ENCODE measurements at places on chromosomes 5 and 9. TPM values are rescaled to one million over a fixed set of nuclear protein-coding genes. Genes with fewer than 3 reads are reported as not detected.
A peak's percentile ranks its signal among the peaks of the same experiment; 100 is the strongest.

PDCD1LG2 gene
- 10.7 TPM for total RNA-seq

SLC6A3 gene
- total RNA-seq = not detected

NANS gene
- total RNA-seq = 109 TPM

GRCh38 chr5:149162401-149163084 lies 21.2 kb downstream of the ABLIM3 start:
- DNase-seq = peak; percentile 73

- DNase-seq = peak; percentile 45
Measured at GRCh38 chr9:108259917-108260675, 595.7 kb downstream of the ACTL7B start.

MTMR12 gene
- total RNA-seq = 8.7 TPM

SOHLH1 gene
- total RNA-seq = not detected

- DNase-seq = no peak
Measured at GRCh38 chr9:19431361-19432171, 22.8 kb downstream of the ACER2 start.

DNA sequence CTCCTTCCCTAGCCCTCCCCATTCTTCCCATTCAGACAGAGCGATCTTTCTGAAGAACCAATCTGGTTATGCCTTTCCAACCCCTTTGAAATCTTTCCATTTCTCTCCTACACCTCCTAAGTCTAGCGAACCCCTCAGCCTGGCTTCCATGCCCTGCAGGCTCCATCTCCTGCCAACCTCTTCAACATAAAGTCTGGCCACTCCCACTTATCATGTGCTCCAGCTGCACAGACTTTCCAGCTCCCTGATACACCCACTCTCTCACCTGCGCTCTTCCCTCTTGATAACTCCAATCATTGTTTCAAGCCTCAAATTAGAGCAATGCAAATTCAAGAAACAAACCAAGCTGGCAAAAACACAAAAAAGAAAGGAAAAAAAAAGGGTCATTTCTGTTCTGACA lies 3.8 kb upstream of the ORM1 start:
- no peak for DNase-seq

GRK6 gene
- 26.9 TPM for total RNA-seq

DNA sequence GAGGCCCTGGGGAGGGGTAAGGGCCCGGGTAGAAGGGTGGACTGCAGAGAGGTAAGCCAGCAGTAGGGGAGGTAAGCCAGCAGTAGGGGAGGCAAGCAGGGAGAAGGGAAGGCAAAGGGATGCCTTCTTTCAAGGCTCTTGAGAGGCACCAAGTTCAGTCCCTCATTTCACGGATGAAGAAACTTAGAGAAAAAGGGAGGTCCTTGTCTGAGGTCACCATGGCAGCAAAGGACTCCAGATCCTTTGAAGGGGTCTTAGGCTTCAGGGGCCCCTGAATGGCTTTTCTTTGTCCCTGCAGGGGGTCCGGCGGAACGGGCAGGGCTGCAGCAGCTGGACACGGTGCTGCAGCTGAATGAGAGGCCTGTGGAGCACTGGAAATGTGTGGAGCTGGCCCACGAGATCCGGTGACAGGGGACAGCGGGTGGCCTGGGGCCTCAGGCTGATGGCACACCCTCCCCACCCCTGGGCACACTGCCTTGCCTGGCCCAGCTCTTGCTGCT lies 42.6 kb downstream of the RGS3 start:
- no peak for DNase-seq

KCNMB1 gene
- total RNA-seq = not detected

DNA sequence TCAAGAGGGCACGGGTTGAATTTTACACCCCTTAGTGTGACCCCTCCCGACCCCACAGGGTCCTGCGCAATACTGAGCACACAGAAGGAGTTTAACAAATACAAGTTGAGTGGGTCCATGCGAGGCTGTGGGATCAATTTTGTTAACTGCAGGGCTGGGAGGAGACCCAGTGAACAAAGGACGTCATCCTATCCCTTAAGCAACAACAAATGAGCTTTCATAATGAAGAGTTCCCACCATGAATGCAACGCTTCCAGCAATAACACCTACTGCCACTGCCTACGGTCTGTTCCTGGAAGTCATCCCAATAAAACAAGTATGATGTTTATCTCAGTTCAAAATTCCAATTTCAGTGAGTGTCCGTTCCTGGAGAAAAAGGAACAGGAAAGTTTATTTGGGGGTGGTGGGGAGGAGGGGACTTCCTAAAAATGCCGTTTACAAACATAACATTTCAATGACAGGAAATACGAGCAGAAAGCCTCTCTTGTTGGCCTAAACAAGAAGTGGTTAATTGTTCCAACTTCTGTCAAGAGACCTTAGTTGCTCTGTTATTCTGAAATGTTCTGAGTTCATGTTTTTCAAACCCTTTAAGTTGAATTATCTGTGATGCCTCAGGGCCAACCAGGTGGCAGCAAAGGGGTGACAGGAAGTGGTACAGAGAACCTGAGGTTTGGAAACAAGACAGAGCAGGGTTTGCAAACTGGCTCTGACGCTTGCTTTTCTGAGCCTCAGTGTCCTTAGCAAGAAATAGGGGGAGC lies 65.8 kb upstream of the PLPP6 start:
- DNase-seq = no peak

- DNase-seq = peak; percentile 8
Measured at GRCh38 chr9:14119694-14120514, 194.0 kb downstream of the NFIB start.

C5 gene
- 8.4 TPM for total RNA-seq

DNA sequence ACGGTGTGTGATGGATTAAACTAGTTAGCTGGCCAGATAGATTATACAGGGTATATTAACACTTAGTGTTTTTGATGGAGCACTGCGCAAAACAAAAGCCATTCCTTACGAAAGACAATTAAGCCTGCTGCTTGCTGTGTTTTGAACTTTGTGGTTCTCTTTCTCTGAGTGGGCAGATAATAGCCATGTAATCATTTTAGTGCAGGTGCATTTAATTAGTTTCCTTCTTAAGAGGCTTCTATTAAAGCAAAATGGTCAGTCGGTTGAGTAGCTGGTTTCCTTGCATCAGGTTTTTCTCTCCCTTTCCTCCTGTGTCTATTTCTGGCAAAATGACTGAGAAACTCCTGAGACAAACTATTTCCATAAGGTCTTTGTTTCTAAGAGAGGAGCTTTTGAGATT lies 512.5 kb downstream of the DMAC1 start:
- no peak for DNase-seq

PPP3R2 gene
- not detected for total RNA-seq

KDM4C gene
- 10.7 TPM for total RNA-seq

DNA sequence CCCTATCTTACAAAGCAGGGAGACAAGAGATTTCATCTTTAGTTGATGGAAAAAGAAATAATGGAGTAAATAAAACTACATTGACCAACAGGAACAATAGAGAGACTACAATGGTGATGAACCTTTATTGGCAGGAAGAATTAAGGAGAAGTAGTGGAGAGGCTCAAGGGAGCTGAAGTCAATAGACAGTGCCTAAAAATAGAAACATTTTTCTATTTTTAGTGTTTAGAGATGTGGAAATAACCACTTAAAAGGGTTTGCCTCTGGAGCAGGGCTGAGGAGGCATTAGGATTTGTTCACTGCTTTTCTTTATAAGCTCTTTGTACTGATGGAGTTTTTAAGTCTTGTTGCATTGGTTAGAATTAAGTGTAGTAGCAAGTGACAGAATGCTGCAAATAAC lies 98.4 kb upstream of the ERCC6L2 start:
- peak; percentile 9 for DNase-seq

- peak; percentile 98 for DNase-seq
Measured at GRCh38 chr9:110125207-110125751, 82.7 kb downstream of the C9orf152 start.

- no peak for DNase-seq
Measured at GRCh38 chr9:133977421-133978201, 14.5 kb downstream of the VAV2 start.

PCDHB13 gene
- 2.6 TPM for total RNA-seq

- no peak for DNase-seq
Measured at GRCh38 chr5:125262782-125263181, 516.3 kb upstream of the ZNF608 start.

DNA sequence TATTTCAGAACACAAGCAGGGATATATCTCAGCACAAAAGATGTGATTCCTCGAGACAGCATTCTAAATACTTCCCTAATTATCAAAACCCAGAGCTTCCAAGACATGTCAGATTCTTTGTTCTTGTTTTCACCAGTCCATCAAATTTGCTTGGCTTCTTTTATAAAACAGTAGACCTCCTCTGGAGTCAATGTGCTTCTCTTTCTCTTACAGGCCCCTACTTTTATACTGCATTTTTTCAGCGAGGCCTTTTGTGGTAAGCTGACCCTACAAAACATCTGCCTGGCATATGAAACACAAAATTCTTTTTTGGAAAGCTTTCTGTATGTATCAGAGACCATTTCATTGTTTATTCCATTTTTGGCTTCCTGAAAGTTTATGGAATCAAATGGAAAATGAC lies 81.8 kb downstream of the ARSB start:
- no peak for DNase-seq

DNA sequence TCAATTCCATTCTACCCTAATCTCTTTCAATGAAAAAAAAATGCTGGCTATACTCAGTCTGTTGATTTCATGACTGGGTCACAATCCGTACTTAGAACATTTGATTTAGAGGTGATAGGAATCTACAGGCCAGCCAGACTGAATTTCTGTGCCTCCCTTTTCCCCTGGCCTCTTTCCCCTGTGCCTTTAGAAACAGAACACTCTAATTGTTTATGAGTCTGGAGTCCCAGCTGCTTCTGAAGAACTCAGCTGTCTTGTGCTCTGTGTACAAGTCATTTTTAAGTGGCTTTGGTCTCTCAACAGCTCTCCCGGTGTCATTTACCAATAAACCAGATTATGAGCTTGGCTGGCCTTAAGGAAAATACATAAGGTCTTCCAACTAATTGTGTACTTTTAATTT lies 94.1 kb upstream of the ITGA2 start:
- DNase-seq = no peak

CCL21 gene
- not detected for total RNA-seq

FOXD4L4 gene
- not detected for total RNA-seq

- DNase-seq = peak; percentile 21
Measured at GRCh38 chr9:105425816-105426433, 21.9 kb upstream of the FSD1L start.

DNA sequence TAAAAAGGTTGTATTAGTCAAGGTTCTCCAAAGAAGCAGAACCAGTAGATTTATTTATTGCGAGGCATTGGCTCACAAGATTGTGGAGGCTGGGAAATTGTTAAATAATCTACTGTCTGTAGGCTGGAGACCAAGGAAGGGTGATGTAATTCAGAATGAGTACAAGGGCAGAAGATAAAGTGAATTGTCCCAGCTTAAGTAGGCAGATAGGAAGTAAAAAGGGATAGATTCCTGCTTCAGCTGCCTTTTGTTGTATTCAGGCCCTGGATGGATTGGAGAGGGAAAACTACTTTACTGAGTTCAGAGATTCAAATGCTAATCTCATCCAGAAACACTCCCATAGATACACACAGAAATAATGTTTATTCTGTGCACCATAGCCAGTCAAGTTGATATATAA lies 301.1 kb downstream of the CYLC2 start:
- no peak for DNase-seq

- no peak for DNase-seq
Measured at GRCh38 chr5:148913493-148913892, 87.1 kb downstream of the ADRB2 start.

FRRS1L gene
- not detected for total RNA-seq

C5orf24 gene
- total RNA-seq = 40.6 TPM

Data from RPMI7951 (cell line).